ENCODE measurements at places on chromosomes 16 and 17.

GRCh38 chr16:3501783-3502400, 1.1 kb downstream of the CLUAP1 start:
- DNase-seq = no peak

- no peak for DNase-seq
Measured at GRCh38 chr17:4584101-4584916, at the start of gene SMTNL2. Gene SMTNL2, plus strand, starts transcription at chr17:4584529. Its CDS starts 77 bp downstream, at chr17:4584606.

- no peak for DNase-seq
Measured at GRCh38 chr17:17913695-17914332, 58.4 kb downstream of the TOM1L2 start.

GRCh38 chr17:74017466-74017865, 186.0 kb upstream of the RPL38 start:
- DNase-seq = no peak

DNA sequence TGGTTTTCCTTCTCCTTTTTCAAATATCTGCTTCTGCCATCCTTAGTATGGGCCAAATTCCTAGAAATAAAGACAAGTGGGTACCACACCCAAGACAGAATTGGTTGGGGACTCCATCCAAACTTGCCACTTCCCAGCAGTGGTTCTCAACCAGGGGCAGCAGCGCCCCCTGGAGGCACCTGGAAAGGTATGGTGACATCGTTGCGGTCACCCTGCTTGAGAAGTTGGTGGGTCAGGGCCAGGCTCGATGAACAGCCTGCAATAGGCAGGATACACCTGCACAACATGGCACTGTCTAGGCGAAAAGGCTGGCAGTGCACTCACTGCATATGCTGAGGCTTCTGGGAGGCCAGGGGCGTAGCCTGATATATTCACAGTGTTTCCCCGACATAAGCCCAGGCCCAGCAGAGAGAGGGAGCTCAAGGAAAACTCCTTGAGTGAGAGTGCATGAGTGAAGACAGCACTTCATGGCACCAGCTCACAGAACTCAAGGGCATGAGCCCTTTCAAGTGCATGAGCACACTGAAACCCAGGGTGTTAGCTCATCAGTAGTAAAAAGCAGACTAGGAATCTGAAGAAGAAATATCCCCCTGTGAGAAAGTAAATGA, 57.7 kb downstream of the CMC2 start:
- DNase-seq = no peak

- DNase-seq = no peak
Measured at GRCh38 chr16:61296814-61297213, 739.4 kb downstream of the CDH8 start.

DNA sequence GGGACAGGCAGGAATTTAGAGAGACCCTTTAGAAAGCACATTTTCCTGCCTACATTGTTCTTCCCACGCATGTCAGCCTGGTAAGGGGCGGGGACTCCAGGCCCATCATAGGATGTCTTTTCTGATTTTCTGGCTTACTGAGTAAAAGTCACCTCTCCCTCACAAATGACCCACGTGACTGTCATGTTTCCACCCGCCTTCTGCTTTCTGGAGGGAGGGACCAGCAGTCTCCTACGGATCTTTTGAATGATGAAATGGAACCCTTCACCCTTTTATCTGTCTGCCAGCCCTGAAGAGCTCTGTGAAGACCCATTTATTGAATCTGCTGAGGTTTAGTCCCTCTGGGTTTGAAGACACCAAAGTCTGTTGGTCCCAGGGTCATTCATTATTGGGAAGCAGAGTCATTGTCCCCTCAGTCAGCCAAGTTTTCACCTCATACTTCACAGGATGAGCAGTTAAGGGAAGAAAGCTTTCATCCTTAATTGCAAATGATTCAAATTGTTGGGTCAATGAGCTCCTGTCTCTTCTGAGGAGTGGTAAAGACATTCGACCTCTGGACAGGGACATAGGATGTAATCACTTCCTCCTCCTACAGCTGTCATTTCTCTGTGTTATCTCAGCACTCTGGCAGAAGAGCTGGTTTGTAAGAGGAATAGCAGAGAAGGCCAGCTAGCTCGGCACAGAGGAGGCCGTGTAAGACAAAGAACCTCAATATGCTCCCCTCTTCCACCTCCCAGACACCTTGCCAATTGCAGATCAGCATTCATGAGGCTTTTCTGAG, 446.1 kb downstream of the HS3ST3B1 start:
- DNase-seq = no peak

DNA sequence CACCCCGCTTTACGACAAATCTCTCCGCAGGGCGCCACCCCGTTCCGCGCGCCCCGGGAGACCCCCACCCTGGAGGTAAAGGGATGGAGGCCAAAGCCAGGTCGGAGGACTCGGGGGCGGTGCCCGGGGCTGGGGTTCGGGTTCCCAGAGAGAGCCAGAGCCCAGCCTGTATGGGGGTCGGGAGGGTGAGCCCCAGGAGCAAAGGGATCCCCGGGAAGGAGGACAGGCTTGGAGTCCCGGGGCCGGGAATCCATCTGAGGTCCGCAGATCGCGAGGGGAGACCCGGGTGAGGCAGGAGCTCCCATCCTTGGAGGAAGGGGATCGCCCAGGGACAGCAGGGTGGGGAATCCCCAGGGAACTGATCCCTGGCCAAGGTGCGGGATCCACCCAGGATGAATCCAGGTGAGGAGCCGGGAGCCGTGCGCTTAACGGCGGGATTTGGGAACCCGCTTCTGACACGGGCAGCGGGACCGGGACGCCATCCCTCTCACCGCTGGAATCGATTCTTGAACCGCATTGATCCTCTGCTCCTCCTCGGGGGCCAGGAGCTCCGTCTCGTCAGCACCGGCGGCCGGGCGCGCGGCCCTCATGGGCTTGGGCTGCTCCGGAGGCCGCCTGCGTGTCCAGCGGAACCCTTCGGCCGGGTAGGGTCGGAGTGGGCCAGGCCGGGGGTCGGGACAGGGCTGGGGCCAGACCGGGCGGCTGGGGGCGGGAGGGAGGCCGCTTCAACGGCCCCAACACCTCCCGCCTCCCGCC, at the start of gene MMD:
Gene MMD (minus strand): TSS at position 657 of the 756 bp plus-strand sequence. CDS start 140 bp downstream, at position 517.
- DNase-seq = no peak

- no peak for DNase-seq
Measured at GRCh38 chr17:79294459-79295071, 219.9 kb downstream of the ENGASE start.

GRCh38 chr17:41972571-41973407, 6.2 kb downstream of the CNP start:
- DNase-seq = no peak

DNA sequence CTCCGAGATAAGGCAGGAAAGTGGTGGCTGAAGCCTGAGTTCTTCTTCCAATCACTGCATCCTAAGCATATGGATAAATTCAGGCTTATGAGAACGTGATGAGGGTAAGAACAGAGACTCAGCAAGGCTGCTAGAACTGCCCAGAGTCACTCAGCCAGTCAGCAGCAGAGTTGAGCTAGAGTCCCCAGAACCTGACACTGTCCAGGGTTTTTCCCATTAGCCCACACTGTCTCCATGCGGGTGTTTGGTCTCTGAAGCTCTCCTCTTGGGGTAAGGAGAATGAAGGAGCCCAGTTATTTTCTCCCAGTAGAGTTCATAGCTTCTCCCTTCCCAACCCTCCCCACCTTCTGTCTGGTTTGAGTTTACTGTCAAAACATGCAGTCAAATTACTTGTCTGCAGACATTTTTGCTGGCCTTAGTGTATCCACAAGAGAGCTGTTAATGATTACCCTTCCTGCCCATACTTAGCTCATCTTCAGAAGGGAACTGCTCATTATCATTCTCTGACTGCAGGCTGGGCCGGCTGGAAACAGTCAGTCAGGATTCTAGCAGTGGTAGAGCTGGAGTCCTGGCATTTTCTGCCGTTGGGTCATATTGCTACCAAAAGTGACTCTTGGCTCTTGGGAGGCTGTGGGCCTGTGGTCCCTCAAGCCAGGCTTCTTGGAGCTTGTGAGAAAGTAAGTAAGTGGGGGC, 460.0 kb downstream of the HS3ST3B1 start:
- DNase-seq = no peak

DNA sequence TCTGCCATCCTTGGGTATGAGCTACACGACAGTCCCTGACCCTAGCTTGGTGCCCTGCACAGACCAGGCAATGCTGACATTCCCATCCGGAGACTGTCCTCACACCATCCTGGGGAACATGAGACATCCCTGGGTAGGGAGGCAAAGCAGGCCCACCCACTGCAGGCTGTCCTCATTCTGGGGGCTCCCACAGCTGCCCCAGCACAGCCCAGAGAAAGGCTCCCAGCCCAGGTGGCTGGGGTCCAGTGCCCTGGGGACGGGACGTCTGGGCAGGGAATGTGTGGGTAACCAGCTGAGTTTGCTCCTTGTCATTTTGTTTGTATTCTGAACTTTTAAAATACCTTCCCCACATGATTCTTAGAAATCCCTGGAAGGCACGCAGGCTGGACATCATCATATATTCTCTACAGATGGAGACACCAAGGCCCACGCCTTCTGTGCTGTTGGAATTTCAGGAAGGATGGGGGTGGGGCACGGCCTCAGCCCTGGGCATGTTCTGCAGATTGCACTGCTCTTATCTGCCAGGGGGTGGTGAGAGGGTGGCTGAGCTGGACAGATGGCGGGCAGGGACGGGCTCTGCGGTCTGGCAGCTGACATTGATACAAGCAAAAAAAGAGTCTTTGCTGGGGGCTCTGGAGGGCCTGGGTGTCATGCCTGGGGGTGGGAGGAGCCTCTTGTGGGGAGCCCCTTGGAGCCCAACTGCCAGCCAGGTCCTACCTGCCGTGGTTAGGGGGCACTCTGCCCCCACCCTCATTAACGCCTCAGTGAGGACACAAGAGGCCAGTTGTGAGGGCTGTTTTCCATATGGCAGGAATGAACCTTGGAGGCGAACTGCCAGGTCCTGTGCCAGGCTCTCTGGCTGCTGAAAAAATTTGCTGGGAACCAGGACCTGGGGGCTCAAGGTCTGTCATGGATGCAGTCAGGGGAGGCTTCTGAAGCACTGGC, 28.4 kb downstream of the LRRC75A start:
- no peak for DNase-seq

- DNase-seq = no peak
Measured at GRCh38 chr17:44241106-44241624, 21.7 kb upstream of the UBTF start.

GRCh38 chr16:11100239-11100750, 155.7 kb downstream of the SOCS1 start:
- DNase-seq = no peak

- no peak for DNase-seq
Measured at GRCh38 chr17:78179372-78179771, 7.5 kb downstream of the TK1 start.

GRCh38 chr17:58247511-58248363, 9.4 kb downstream of the LPO start:
- DNase-seq = no peak

GRCh38 chr16:3756113-3756512, 38.8 kb upstream of the TRAP1 start:
- no peak for DNase-seq

- no peak for DNase-seq
Measured at GRCh38 chr16:89759746-89760340, 38.5 kb downstream of the ZNF276 start.

DNA sequence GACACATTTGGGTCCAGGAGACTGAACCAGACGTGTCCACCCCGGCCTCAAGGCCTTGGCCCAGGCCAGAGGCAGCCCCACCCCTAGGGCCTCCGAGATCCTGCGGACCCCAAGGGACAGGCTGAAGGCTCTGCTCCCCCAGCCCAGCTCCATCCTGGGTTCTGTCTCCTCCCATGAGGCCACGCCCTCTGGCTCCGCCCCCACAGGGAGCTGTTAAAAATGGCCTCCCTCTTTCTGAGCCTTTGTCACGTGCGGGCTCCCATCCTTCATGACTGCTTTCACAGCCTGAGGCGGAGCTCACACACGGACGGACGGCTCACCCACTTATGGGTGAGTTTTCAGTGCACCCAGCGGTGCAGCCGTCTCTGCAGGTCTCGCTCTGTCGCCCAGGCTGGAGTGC, 6.5 kb upstream of the CACNA1H start:
- DNase-seq = no peak

DNA sequence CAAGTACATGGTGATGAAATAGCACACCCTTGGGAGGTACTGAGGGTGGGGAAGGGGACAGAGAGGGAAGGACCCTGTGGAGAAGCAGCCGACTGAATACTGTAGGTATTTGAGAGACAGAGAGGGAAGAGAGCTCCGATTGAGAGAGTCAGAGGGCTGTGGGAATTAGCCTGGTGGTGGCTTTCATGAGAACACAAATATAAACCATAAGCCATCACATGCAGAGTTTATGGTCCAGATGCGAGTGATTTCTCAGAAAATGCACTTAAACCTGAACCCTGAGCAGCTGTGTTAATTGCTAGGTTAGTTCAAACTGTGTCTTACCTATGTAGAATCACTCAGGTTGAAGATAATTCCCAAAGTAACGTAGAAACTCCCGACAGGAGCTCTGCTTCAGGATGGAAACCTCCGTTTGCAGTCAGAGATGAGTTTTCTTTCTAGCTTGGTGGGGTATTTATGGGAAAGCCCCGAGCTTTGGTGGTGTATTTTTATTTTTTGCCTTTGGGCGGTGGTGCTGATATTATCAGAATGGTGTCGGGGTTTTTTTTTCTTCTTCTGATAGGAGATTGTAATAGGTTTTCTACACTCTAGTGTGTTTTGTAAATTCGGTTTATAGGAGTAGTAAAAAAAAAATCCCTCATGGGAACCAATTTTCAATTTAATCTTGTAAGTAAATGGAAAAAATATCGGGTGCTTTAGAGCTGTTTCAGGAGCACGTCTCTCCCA, 184.9 kb upstream of the CACNG5 start:
- DNase-seq = no peak

GRCh38 chr17:78400581-78401240, 22.3 kb downstream of the PGS1 start:
- DNase-seq = no peak

DNA sequence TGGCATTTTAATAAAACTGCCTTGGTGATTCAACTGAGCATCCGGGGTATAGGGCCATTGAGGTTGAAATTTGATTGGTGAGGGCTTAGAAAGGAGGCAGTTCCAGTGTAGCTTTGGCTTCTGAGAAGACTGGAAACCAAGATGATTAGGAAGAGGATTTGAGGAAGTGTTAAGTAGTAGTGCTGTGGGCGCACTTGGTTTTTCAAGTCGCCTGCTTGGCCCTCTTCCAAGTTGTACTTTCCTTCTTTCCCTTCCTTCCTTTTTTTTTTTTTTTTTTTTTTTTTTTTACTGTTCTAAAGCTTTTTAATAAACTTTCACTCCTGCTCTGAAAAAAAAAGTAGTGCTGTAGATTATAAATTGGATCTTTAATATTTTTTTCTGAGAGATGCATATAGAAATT, 320.5 kb downstream of the UTP18 start:
- no peak for DNase-seq

GRCh38 chr17:15966183-15966878, 21.4 kb downstream of the ADORA2B start:
- no peak for DNase-seq

DNA sequence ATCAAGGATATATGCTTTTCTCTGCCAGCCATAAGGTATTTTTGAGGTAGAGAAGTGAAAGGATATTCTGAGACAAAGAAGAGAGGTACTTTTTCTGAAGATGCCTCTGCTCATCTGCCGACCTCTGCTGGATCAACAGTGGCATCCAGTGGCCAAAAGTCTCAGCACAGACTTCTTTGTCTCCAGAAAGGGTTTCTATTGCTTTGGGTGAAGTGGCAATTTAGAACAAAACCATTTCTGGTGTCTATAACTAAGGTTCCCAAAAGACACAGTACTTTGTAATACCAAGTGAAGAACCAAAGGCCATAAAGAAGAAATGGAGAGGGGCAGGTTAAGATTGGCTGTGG, 155.2 kb upstream of the C17orf78 start:
- DNase-seq = no peak
